ENCODE measurements at places on chromosomes 2 and 18.

DNA sequence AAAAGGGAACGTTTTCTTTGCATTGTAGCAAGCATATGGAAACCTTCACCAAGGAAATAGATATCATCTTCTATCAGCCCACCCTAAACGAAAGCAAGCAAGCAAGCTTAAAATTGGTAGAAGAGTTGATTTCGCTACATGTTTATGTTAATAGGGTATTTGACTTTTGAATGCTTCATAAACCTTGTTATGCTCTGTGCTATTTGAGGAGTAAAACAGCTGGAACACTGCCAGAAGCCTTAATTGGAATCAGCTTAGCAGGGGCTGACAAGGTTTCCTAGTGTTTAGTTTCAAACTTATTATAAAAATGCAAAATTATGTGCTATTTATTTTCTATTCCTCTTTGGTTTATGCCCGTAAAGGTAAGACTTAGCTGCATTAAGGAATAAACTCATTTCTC, 70.6 kb upstream of the LINC00305 start:
- no peak for DNase-seq

DNA sequence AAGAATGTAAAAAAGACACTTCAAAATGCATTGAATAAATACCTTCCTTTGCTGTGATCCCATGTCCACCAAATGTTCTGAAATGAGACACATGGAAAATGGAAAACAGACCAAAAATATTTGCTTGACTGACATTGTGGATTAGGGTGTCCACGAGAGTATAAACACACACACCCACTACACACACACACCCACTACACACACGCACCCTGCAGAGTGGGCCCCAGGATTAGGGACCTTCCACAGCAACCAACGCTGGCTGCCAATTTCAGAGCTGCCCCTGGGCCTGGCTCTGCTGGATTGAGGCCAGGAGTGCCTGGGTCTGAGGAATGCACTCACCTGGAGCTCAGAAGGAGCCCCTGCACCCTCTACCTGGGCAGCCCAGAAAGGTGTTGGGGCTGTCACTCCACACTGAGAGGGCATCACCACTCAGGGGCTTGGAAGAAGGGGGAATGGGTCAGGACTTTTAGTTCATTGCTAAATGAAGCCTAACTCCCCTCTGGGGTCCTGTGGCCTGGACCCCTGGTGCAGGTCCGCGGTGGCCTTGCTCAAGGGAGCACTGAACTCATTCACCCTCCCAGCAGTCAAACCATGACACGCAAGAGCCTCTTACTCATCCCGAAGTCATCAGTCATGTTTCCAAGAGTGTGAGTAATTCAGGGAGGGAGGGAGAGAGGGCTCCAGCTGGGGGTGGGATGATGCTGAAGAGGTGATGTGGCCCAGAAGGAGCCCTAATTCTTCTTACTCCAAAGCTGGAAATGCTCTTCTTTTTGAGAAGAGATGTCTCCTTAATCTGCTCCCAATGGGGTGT, 50.2 kb upstream of the PLB1 start:
- peak; percentile 96 for DNase-seq

DNA sequence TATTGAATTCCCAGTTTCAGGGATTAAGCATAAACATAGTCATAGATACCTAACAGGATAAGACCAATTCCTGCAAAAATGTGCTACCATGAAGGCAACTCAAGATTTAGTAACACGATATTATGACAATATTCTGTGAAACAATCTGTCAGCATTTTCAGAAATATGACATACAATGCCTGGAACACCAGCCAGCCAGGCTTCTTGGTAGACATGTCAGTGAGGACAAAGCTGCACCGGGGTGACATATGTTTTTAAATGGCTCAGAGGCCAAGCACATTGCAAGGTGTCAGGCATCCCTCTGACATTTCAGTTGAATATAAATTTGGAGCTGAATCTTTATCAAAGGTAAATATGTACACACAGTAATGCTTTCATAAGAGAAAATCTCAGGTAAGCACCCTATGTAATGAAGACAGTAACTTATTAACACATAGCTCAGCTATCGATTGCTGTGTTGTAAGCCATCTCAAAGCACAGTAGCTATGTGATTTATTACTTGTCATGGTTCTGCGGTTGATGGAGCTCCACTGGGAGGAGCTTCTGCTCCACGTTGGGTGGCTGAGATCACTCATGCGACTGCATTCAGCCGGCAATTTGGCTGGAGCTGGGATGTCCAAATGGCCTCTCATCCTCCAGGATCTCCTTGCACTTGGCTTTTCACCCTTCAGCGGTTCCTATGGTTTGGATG, 31.9 kb upstream of the EML6 start:
- DNase-seq, result no peak

- no peak for DNase-seq
Measured at GRCh38 chr2:236001166-236001828, 166.9 kb downstream of the GBX2 start.

GRCh38 chr2:158457826-158458616, 1.3 kb downstream of the PKP4 start:
- DNase-seq, result peak; percentile 50

GRCh38 chr18:62611453-62612288, 88.8 kb downstream of the ZCCHC2 start:
- DNase-seq, result peak; percentile 52

DNA sequence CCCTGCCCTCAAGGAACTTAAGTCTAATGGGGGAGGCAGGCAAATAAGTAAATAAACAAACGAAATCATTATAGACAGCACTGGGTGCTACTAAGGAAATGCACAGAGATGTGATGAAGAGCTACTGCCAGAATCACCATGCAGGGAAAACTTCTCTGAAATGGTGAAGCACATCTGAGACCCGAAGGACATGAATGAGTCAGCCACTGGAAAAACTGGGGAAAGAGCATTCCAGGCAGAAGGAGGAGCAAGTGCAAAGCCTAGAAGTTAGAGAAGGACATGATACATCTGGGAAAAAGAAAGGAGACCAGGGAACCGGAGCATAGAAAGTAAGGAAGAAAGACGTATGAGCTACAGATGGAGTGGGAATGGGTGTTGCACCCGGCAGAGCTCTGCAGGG, 56.8 kb downstream of the TGFA start:
- DNase-seq, result no peak

DNA sequence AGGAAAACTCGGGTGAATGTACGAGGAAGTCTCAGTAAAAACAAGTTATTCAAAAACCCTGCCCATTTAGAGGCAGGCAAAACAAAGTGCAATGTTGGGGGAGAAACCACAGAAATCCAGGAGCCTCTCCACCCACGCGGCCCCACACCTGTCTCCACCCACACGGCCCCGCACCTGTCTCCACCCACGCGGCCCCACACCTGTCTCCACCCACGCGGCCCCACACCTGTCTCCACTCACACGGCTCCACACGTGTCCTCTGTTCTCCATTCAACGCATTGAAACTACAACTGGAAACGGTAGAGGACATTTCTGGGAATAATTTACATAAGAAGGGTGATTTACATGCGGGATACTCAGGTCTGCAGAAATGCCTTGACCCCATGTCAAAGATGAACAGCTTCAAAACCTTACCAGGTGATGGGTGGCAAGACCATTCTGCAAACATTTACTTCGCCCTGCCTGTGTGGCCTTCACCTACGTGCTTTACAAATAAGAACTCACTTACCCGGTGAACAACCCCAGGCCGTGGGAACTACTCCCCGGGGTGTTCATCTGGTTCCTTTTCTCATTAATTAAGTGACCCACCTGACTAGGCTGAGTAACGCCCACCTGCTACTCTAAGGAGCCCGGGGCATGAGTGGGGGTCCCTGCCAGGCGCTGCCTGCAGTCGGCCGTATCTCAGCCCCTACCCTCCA, 100.4 kb downstream of the EIPR1 start:
- no peak for DNase-seq

- peak; percentile 57 for DNase-seq
Measured at GRCh38 chr2:145141981-145142380, 622.1 kb upstream of the ZEB2 start.

- DNase-seq, result no peak
Measured at GRCh38 chr18:42922363-42922762, 193.1 kb downstream of the RIT2 start.

DNA sequence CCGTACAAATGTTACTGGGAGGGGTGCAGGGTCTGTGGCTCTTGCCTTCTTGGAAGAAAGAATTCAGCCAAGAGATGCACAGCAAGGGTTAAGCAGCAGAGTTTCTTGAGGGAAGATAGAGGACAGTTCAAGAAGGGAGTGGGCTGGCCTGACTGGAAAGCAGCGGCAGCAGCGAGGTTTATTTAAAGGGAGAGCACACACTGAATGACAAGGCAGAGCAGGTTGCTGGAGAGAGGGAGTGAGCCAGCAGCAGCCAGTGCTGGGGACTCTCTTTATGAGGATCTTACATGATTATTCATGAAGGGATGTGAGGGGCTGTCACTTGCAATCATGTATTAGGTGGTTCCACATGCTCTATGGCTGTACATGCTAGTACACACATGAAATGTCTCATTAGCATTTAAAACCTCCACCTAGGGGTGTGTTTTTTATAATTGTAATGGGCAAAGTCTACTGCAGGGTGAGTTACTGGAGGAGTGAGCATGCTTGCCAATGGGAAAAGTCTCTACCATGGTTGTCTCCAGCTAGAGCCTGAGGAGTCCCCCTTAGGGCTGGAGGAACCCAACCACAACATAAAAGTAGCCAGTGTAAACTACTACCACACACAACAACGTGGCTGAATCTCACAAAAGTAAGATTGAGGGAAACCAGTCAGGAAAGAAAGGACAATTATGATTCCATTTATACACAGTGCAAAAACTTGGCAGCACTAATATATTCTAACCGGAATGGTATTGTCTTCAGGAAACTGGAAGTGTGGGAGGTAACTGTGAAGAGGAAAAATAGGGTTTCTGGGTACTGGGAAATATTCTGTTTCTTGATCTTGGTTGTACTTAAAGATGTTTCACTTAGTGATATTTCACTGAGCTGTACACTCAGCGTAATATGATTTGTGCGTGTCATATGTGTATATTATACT, 87.6 kb upstream of the FAM110C start:
- DNase-seq, result no peak

DNA sequence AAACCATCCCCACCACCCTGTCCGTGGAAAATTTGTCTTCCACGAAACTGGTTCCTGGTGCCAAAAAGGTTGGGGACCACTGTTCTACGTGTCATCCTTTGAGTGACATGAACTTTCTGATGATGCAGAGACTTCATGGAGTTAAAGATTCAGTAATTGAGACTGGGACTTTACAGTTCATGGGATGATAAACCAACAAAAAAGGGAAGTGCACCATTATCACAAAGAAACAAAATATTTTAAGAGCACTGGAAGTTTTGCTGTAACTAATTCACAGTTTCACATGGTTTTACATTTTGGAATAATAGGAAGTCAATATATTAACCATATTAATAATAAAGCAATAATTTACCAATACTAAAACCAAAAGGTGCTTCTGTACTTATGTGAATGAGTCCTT, 126.8 kb downstream of the AQP4 start:
- DNase-seq, result no peak

DNA sequence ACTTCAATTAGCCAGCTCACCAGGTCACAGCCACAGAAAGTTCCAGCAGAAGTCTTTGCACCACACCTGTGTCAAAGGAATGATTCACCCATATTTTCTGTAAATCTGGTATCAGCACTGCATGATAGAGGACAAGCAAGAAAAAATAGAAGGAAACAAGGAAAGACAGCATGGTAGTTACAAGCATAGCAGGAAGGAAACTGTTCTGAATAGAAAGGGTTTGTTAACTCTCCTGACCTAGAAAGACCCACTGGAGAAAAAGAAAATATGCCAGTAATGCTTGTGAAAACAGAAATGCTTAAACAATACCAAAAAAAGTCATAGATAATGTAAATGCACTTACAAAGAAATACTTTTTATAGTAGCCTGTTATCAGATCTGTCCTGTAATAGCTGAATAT, 40.8 kb downstream of the SCRN3 start:
- DNase-seq, result no peak

DNA sequence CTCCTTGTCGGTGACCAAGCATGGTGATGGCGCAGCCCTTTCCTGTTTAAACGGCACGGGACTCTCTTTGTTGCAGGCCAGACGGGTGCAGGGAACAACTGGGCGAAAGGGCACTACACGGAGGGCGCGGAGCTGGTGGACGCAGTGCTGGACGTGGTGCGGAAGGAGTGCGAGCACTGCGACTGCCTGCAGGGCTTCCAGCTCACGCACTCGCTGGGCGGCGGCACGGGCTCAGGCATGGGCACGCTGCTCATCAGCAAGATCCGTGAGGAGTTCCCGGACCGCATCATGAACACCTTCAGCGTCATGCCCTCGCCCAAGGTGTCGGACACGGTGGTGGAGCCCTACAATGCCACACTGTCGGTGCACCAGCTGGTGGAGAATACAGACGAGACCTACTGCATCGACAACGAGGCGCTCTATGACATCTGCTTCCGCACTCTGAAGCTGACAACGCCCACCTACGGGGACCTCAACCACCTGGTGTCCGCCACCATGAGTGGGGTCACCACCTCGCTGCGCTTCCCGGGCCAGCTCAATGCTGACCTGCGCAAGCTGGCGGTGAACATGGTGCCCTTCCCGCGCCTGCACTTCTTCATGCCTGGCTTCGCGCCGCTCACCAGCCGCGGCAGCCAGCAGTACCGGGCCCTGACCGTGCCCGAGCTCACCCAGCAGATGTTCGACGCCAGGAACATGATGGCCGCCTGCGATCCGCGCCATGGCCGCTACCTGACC, 17.1 kb downstream of the TUBB6 start:
- DNase-seq, result no peak

DNA sequence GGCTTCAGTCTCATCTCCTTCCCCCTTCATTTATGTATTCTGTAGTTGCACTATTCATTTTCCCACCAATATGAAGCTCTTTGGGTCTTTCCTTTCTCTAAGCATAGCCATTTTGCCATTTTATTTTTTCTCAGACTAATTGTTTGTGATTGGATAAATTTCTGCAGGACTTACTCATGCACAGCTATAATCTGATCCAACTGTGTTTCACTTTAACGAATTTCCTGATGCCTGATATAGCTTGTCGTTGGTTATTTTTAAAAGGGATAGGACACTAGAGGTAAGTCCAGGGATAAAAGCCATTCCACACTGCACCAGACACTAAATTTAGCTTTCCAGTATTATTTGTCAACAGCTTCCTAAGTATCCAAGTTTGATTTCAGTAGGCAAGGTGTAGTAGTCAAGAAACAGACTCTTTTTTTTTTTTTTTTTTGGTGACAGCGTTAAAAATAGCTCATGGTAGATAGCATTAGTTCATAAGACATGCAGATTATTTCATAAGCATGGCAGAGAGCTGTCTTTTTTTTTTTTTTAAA, 17.4 kb downstream of the ASB18 start:
- DNase-seq, result no peak

- no peak for DNase-seq
Measured at GRCh38 chr2:195818526-195818925, 161.5 kb downstream of the SLC39A10 start.

DNA sequence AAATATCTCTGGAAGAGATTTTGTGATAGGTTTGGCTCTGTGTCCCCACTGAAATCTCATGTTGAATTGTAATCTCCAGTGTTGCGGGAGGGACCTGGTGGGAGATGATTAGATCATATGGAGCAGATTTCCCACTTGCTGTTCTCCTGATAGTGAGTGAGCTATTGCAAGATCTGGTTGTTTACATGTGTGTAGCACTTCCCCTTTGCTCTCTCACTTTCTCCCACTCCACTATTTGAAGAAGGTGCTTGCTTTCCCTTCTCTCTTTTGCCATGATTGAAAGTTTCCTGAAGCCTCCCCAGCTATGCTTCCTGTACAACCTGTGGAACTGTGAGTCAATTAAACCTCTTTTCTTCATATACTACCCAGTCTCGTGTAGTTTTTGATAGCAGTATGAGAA, 97.0 kb upstream of the FN1 start:
- DNase-seq, result peak; percentile 65

Measured in suppressor macrophage treated with lipopolysaccharide for 4 hours (primary cell).